ENCODE measurements at places on chromosomes 2 and 18.

DNA sequence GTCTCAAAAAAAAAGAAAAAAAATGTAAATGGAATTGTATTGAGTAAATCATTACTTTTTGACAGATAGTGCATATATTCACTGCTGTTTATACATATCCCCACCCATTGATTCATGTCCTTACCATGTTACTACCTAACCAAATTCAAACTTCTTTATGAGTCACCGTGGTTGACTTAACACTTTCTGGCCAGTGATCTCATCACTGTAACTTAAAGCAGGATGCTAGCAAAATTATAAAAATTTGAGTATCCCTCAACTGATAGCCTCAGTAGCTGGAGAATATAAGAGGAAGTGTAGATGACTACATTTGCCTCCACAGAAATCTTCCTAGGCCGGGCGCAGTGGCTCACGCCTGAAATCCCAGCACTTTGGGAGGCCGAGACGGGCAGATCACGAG is 13.4 kb downstream of the CNOT9 start:
- no peak for DNase-seq

GRCh38 chr2:234571620-234572407 is 74.9 kb upstream of the ARL4C start:
- no peak for DNase-seq

GRCh38 chr2:54298514-54298913 is 42.5 kb upstream of the TSPYL6 start:
- DNase-seq = no peak

- DNase-seq = no peak
Observed at GRCh38 chr2:212526059-212526458, 12.5 kb downstream of the ERBB4 start.

DNA sequence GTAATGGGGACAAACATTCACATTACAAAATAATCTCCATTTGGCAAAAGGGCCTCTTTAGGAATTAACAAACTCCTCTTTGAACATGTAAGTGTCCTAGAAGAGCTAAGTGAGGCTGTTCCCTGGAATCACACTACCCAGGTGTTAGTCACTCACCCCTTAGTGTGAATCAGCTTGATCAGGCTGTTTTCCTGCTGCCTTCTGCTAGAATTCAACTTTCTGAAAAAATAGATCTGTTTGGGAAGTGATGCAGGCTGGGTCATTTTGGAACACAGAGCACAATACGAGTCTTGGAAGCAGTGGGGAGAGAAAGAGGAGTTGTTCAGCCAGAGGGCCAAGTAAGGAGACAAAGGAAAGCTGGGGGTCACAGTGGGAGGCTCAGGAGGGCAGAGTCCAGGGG is 40.0 kb downstream of the TTC32 start:
- no peak for DNase-seq

DNA sequence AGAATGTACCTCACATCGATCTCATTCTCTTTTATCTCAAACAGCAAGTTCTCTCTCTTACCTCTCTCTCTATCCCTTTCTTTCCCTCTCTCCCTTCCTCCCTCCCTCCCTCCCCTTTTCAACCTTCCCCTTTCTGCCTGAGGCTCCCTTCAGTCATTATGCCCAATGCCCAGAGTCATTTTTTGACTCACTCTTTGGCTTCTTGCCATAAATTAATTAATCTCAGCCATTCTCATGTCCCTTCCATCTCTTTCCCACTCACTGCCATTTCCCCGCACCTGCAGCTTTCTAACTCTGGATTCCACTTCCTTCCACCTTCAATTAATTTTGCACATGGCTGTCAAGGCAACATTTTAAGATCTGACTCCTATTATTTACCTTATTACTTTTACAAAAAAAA is 60.1 kb downstream of the EVA1A start:
- no peak for DNase-seq

- peak; percentile 51 for DNase-seq
Observed at GRCh38 chr2:239401881-239402233, 1.0 kb upstream of the HDAC4 start.

DNA sequence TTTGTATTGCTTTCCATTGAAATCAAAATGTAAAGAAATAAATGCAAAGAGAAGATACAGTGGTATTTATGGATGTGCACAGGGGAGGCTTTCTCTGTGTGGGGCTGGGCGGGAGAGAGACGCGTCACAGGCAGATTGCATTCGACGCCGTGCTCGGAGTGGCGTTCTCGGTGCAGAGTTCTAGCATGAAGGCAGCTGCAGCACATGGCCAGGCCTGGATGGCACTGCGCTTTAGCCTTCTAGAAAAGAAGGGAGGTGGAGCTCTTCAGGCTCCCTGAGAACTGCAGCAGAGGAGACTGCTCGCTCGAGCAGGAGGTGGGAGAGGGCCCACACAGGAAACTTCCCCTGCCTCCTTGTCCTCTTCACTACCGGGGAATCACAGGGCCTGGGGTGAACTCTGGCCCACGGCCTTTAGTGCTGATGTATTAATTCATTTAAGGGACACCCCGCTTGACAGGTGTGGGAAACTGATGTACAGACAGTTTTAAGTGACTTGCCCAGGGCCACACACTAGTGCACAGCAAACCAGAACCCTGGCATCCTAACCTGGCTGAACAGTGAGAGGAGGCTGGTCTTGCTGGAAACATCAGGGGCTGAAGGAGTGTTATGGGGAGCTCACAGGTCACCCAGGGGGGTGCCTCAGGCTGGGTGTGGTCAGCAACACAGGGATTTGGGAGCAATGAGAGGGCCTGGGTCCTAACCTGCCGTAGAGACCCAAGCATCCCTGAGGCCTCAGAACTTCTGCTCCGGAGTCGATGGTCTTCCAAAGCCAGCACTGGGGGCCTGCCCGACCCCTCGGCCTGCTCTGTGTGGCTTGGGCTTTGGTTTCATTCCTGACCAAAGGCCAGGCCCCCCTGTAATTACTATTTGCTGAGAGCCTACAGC is 199.9 kb downstream of the HDAC4 start:
- DNase-seq = no peak

DNA sequence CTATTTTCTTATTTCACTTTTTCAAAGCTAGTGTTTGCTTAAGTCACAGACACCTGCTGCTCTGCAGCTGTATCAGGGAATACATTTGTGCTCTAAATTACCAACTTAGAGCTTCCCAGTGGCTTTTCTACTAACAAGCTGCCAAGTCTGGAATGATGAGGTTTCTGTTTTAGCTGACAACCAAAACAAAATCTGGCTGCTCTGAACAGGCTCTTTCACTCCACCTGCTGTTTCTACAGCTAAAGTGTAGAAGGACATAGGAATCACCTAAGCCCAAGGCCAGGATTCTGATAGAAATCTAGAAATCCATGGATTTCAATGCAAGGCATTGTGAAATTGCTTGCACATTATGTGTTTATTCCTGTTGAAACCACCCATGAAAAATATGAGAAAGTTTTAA is 201.2 kb downstream of the SUCLG1 start:
- DNase-seq = no peak

GRCh38 chr2:72457801-72458516 is 310.3 kb upstream of the CYP26B1 start:
- no peak for DNase-seq

GRCh38 chr2:152127628-152128027 is 28.8 kb upstream of the CACNB4 start:
- no peak for DNase-seq

- DNase-seq = no peak
Observed at GRCh38 chr2:10477443-10478297, 29.5 kb upstream of the ODC1 start.

- no peak for DNase-seq
Observed at GRCh38 chr2:71156573-71156972, 26.1 kb downstream of the MPHOSPH10 start.

DNA sequence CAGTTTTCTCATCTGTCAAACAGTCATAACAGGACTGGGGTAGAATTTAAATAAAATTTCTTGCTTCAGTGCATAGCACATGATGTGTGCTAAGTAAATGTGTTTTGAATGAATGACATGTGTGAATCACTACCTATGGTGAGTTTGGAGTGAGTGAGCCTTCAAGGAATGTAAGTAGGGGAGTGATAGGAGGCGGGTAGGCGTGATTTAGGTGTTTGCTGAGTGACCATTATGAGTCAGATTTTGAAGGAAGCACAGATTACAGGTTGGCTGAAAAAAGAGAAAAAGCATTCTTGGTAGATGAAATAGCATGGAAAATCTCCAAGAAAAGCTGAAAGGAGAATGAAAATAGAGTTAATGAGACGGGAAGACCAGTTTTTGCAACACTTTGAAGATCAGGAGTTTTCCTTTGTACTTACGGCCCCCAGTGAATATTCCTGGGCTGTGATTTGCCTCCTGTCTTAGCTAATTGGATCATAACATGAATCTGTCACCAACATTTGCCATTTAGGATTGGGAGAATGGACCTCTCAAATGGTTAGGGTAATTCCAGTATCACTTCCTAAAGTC is 136.9 kb upstream of the GATA6 start:
- no peak for DNase-seq

DNA sequence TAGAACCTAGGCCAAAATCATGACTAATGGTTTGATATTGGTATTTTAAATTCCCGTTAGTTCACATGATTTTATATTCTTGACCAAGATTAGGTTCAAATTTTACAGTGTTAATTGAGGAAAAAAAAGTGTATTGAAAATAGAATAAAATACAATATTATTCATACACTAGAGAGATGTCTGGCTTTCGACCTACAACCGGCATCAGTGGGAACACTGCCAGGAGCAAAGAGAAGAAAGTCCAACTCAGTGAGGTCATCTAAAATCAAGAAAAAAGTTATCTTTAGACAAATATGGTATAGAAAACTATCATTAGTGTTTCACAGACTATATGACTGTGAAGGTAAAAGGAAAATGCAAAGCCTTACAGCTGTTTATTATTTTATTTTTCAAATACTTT is 81.5 kb downstream of the PIGN start:
- no peak for DNase-seq

DNA sequence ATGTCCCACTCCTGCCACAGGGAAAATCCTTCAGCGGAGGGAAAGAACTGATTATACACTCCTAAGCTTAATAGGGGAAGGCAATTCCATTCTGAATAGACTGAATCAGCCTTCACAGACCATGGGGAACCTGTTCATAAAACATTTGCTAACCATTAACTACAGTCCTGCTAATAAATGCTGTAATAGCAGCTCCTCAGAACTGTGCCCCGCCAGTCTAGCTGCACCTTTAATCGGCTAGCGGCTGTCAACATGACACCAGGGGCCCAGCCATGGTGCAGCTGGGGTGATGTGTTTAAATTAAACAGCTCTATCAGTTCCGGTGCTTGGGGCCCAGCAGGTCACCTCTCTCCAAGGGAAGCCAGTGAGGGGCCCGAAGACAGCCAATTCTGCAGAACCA is 77.8 kb downstream of the GALNT14 start:
- DNase-seq = no peak

- DNase-seq = no peak
Observed at GRCh38 chr2:196563876-196564275, 75.6 kb upstream of the CCDC150 start.

- no peak for DNase-seq
Observed at GRCh38 chr2:22998359-22998758, 386.6 kb upstream of the KLHL29 start.

- no peak for DNase-seq
Observed at GRCh38 chr2:197997083-197997541, 192.7 kb downstream of the PLCL1 start.

GRCh38 chr2:152542995-152543481 is 174.2 kb downstream of the PRPF40A start:
- no peak for DNase-seq

- no peak for DNase-seq
Observed at GRCh38 chr2:45794134-45794617, 142.7 kb downstream of the PRKCE start.

DNA sequence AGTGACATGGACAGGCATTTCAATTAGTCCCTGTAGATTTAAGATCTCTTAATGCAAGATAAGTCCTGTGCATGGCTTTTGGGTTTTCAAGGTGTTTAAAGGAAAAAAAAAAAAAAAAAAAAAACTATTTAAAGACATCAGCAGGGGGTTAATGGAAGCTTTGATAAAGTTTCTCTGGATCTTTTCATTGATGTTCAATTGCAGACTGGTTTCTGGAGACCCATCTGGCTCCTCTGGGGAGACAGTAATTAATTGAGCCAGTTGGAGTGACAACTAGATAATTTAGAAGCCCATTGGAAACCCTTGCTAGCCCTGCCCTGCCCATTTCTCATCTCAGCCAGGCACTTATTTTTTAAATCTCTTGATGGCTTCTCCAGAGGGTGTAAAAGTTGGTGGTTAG is 98.7 kb downstream of the EPHA4 start:
- no peak for DNase-seq

DNA sequence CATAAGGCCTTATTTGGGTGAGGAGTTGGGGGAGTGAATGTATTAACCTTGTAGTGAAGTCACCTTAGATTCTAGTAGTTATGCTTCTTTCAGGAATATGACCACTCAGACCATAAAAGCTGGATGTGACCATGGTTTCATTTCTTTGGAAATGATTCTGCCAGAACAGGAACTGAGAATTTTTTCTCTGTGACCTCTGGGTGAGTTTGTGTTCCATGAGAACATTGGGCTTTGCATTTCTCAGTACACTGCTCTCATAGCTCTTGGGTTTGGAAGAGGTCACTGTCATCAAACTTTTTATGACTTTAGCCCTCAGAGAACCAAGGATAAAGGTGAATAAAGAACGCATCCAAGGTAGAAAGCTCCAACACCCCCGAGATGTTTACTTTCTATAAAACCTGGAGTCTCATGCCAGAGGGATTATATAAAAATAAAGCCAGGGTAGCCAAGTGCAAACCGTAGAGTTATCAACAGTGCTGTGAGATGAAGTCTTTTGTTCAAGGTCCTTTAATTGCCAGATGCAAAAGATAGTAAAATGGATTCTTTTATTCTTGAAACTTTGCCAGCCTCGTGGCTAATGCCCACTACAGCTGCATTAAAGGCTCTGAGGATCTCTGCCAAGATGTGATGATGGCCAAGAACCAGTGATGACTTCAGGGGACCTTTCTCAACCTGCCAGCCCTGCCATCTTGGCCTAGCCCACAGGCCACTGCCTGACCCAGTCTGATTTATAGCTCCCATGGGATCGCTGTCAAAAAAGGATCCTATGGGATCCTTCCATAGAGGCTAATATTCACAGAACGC is 27.8 kb upstream of the MAT2A start:
- DNase-seq = no peak

DNA sequence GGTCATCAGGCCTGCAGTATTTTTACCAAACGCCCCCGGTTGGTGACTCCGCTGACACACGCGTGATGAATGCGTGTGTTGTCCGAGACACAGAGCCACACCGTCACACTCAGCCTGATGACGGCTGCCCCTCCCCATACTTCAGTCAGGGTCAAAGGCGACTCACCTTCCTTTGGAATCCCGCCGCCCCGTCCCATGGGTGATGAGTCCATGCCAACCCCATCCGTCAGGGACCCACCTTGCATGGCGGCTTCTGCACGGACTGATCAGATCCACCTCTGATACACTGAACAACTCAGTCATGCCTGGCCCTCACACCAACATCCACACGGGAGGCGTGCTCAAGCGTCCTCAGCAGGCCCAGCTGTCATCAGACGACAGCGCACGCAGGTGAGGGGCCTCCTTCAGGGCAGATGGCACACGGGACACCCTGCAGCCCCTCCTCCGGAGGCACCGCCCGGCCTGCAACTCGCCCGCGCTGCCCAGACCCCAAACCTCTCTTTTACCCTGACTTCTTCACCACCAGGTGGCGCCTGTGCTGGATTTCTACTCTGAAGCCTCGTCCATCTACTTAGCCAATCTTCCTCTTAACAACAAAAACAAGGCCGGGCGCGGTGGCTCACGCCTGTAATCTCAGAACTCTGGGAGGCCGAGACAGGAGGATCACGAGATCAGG is 89.2 kb downstream of the ZNF516 start:
- no peak for DNase-seq

GRCh38 chr18:28766027-28766426 is 589.1 kb upstream of the CDH2 start:
- no peak for DNase-seq
